ENCODE measurements at places on chromosomes 4 and X.

DNA sequence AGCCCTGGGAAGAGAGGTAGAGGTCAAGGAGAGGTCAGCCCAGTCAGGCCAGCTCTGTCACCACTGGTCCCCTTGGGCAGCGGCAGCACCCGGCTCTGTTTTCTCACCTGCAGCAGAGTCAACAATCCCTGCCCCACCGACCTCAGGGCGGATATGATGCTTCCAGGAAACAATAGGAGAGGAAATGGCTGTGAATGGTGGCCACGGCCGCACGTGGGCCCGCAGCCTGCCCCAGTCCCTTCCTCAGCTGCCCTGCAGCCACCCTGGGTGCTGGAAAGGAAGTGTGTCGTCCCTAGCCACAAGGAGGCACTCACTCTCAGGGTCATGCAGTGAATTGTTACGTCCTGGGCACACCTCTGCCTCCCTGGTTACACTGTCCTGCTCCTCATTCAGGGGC is 92.5 kb upstream of the ENPP6 start:
- DNase-seq = no peak

- DNase-seq = peak; percentile 79
These were observed 43.7 kb upstream of the TMSB15B start for GRCh38 chrX:103918571-103919269.

DNA sequence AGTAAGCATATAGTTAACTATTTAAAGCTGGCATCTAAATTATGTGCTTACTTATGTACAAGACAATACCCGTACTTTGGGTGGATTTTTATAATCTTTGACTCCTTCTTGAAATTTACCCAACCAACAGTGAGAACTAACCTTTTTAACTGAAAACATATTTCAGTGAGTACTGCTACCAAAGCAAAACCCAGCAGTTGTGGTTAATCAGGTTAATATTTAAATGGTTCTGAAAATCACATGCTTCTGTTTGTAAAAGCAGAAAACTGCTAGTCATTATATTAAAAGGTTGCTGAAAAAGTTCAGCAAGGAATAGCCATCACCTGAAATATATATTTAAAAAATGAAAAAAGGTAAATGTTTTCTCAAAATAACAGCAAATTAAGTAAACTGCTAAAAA is 20.0 kb downstream of the UBE2D3 start:
- DNase-seq = no peak

DNA sequence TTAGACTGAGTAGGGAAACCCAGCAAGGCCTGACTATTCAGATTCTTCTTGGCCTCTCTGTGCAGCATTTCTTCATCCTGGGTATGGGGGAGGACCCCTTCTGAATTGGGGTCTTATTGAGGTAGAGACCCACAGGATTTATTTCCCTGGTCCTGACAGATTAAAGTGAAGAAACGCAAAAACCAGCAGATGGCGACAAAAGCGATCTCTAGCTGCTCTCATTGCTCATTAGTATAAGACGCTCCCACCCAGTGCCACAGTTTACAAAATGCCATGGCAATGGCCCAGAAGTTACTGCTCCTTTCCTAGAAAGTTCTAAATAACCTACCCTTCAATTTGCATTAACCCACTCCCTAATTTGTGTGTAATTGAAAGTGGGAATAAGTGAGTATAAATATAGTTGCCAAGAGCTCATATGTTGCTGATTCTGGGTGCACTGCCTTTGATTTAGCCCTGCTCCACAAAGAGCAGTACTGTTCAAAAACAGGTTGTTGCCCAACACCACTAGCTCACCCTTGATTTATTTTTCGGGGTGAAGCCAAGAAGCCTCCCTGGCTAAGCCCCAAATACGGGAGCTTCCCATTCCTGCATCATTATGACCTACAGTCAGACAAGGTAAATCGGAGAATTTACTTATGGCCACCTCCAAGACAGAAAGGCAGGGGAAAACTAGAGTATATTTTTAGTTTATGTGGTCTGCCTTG is 3.7 kb upstream of the BEX4 start:
- no peak for DNase-seq

DNA sequence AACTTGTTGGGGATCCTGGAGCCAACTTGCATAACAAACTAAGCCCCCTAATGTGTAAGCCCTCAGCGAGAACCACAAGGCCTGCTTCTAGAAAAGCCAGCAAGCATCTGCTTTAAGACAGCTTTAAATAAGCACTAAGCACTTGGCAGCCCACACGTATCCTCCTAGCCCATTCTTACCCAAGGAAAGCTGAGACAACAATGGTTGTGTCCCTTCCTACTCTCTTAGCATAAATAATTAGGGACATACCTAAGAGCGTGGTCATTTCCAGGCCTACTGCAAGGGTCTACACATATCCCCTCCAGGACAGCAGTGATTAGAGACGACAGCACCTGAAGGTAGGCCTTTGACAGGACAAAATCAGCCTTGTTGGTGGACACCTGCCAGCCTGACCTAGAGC is 322.8 kb upstream of the PPARGC1A start:
- no peak for DNase-seq

DNA sequence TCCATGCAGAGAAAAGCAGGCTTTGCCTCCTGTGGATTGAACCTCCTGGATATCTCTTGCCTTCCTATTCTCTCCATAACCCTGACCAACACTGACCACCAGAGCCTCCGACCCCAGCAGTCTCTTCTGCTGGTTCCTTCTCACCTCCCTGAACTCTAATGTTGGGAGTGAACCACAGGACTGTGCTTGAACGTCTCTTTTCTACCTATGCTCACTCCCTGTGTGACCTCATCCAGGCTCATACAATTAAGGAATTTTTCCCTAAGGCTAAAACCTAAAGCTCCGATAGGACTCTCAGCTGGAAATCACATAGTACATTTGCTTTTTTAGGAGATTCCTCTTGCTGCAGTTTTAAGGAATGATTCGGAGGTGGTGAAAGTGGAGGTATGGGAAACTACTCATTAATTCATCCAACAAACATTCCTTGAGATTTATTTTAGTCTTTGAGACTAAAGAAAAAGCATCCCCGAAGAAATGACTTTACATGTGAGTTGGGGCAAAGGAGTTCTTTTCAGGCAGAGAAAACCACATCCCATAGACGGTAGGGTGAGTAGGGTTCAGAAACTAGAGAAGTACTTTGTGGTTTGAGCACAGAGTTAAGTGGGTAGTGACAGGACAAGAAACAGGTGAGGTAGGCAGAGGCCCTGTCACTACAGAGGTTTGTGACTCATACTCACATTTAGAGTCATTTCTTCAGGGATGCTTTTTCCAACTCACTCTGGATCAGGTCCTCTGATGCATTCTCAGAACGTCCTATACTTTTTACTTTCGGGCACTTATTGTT is 30.8 kb downstream of the NDNF start:
- DNase-seq = no peak

GRCh38 chrX:72110051-72110875 is 21.5 kb downstream of the RTL5 start:
- no peak for DNase-seq

- no peak for DNase-seq
These were observed 309.9 kb downstream of the SPOCK3 start for GRCh38 chr4:166924424-166924823.
